ENCODE measurements at places on chromosomes 13 and 19.

GRCh38 chr13:28476919-28477708 lies 17.8 kb downstream of the FLT1 start:
- no peak for DNase-seq

- no peak for DNase-seq
Measured at GRCh38 chr13:43375797-43376465, 352.5 kb downstream of the DNAJC15 start.

DNA sequence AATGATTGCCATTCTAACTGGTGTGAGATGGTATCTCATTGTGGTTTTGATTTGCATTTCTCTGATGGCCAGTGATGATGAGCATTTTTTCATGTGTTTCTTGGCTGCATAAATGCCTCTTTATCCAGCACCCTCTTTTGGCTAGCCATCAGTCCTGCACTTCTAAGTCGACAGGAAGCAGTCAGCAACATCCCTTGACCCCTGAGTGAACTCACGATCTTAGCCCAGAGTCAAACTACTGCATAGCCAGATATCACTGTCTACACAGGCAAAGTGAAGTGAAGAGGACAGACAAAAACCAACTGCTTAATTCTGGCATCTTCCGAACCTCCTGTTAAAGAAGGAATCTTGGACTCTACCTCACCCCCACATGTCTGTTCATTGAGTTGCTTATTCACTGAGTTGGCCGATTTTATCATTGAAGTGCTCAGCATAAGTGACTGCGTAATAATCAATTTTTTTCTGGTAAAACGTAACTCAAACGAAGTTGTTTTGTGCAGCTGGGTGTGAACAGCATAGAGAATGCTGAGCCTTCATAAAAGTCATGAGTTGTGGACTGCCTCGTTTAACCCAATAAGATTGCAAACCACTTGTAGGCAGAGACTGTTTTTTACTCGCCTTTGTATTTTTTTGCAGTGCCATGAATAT lies 304.2 kb downstream of the COG6 start:
- no peak for DNase-seq

- DNase-seq = no peak
Measured at GRCh38 chr13:69704311-69704710, 403.3 kb upstream of the ATXN8OS start.

- no peak for DNase-seq
Measured at GRCh38 chr13:39895254-39895653, 239.8 kb downstream of the COG6 start.

DNA sequence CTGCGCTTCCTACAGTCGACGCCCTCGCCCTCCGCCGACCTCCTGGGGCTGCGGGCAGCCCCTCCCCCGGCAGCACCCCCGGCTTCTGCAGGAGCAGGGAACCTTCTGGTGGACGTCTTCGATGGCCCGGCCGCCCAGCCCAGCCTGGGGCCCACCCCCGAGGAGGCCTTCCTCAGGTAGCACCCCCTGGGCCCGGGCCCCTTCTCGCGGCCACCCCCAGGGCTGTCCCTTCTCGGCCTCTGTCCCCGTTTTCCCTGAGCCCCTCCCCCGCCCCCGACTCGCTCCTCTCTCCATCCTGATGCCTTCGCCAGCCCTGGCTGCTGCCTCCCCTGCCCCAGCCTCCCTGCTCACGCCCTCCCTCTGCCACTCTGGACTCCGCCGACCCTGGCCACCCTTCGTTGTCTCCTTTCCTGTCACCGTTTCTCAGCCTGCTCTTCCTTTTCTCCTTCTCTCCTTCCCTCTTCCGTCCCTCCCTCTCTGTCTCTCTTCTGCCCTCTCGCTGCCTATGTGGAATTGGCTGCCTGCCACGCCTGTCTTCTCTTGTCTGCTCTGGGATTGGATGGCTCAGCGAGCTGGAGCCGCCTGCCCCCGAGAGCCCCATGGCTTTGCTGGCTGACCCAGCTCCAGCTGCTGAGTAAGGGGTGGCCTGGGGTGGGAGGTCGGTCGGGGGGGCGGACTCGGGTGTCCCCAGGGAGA lies 11.0 kb downstream of the FUZ start:
- DNase-seq = no peak

DNA sequence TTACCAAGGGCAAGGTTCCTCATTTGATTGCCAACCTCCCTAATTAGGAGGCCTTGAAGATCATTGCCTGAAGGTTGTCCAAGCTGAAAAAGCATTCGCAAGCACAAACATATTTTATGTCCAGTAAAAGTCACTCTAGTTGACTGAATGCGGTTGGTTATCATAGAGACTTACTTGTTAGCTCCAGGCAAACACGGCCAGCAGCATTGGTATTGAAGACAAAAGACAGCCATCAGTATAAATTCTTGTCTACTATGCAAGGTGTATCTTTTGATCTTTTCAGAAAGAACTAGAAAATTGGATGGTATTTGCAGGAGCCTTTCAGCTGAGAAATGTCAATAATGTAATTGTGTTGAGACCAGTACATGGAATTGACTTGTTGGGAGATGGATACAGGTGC lies 129.9 kb downstream of the GPC6 start:
- no peak for DNase-seq

- no peak for DNase-seq
Measured at GRCh38 chr13:110236831-110237261, 70.1 kb downstream of the COL4A1 start.

DNA sequence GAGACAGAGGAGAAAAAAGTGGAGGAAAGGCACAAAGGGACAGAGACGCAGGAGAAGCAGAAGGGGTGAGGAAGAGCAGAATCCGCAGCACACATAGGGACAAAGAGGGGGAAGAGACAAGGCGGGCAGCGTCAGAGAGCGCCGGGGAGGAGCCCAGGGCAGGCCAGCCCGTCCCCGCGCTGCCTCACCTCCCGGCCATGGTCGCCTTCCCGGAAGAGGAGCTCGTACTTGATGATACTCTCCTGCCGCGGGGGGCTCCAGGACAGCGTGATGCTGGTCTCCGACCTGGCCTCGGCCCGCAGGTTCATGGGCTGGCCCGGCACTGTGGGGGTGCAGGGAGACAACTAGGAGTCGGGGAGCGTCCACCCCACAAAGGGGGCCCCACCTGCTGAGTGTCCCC lies 100.6 kb downstream of the PTPRS start:
- no peak for DNase-seq

DNA sequence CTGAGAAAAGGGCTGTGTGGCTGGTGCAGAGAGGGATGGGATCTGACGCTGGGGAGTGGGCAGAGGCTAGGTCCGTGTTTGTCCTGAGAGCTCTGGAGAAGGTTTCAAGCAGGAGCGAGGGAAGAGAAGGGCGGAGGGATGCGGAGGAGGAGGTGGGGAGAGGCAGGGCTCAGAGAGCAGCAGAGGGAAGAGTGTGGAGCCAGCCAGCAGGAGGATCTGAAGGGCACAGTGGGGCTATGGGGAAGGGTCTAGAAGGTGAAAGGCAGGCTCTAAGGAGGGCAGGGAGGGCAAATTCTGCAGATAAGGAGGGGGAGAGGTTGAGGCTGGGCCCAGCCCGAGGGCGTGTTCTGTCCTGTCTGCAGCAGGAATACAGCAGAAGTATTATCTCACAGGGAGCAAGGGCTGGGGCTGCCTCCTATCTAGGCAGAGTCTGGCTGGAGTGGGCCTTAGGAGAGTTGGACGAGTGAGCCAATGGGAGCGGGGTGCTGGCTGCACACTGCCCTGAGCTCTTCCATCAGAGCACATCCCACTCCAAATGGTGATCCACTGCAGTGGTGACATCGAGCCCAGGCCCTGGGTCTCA lies 6.1 kb downstream of the AP2A1 start:
- DNase-seq = no peak

- DNase-seq = no peak
Measured at GRCh38 chr19:46745521-46746280, at the start of gene FKRP. TSS of gene FKRP (plus strand) at chr19:46746057. CDS start at chr19:46755451, 9,394 bp downstream.

DNA sequence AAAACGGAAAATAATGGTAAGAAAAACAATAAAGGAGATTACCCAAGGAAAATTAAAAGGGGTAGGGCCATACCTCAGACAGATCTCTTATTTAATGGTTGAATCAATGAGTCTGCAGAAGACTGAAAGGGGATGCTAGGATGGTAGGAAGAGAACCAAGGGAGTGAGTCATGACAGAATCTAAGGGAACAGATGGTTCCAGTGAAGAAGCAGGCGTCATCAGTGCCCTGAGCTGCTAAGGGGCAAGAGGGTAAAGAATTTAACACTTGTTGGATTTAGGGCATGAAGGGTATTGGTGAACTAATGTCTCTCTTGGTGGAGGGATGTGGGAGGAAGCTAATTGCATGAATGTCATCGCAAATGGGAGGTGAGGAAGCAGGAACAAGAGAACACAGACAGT lies 329.2 kb upstream of the TSHZ3 start:
- DNase-seq = no peak

GRCh38 chr19:55376241-55376933 lies at the start of gene TMEM190:
TSS of gene TMEM190 (plus strand) at chr19:55376826. CDS start at chr19:55376854, 28 bp downstream.
- no peak for DNase-seq

GRCh38 chr19:6005321-6006069 lies 27.6 kb upstream of the RANBP3 start:
- DNase-seq = no peak

DNA sequence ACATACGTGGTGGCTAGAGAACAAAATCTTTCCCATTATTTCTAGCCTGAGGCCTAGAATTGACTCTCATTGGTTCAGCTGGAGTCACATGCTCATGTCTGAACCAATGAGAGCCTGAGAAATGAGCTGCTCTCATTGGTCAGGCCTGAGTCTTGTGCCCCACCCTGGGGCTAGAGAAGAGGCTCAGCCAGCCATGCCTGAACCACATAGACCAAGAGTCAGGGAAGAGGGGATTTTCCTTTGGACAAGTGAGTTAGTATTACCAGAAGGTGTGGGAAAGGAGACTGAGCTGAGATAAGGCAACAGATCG lies 6.9 kb downstream of the FXYD5 start:
- DNase-seq = no peak

DNA sequence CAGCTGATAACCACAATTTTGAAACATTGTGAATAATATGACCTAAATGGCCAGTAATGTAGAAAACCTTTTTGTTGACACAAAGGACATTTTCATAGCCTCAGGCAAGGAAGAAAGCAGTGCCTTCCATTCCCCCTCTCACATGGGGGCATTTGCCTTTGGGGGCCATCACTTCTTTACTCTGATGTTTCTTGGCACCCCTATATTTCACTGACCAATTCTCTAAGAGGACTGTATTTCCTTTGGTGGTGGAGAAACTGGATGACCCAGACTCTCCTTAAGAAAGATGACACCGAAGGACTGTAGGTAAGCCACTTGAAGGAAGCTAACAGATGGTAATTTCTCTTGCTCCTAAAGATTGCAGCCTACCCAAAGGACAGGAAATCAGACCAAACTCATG lies 254.6 kb downstream of the DCLK1 start:
- DNase-seq = no peak

All from stimulated activated CD4-positive, alpha-beta T cell treated with anti-CD3 and anti-CD28 coated beads, TNF-alpha, amount 100 ng/mL, for 1 hour (primary cell).